ENCODE measurements at places on chromosomes 2 and 18.

DNA sequence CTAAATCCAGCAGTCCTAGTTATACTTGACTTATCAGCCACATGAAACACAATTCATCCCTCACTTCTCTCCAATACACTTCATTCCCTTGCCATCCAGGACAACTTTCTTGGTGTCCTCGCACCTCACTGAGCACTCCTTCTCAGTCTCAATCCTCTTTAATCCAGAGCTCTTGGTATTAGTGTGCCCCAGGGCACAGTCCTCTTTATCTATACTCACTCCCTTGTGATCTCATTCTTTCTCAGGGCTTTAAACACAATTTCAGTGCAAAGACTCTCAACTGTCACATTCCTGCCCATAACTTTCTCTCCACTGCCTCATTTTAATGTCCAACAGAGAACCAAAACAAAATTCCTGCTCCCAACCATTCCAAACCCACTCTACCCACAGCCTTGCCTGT is 60.8 kb upstream of the SPOPL start:
- no peak for DNase-seq

GRCh38 chr2:158815658-158816057 is 20.5 kb downstream of the DAPL1 start:
- no peak for DNase-seq

- DNase-seq, result no peak
These were observed 17.3 kb downstream of the DGKD start for GRCh38 chr2:233371641-233372040.

GRCh38 chr2:127415593-127416505 is 2.4 kb upstream of the PROC start:
- peak; percentile 64 for DNase-seq

- DNase-seq, result no peak
These were observed 35.0 kb downstream of the TEX51 start for GRCh38 chr2:126933711-126934091.

- DNase-seq, result no peak
These were observed 46.1 kb upstream of the CYP26B1 start for GRCh38 chr2:72193723-72194122.

DNA sequence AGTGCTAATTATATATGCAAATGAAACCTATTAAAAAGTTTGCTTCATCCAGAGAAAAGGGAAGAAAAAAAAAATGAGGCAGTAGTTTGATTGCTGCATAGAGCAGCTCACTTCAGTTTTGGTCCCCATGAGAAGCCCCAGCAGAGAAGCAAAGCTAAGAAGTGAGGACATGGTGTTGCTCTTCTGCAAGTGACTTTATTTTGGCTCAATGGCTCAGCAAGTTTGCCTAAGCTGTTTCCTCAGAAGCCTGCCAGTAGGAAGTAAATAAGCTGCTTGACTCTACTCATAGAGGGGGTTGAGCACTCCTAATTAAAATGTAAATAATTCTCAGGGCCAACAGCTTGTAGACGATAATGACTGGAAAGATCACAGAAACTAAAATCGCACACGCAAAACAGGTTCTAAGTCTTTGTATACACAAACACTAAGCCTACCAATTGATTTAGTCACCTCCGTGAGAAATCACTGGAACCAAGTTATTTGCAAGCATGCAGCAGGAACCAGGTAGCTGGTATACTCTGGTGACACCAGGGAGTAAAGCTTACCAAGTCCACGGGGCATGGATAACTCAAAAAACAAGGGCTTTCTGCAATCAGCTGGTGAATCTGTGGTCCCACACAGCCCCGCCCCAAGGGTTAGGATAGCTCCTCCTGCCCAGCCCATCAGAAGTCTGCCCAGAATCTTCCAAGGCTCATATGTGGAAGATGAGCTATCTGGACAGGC is 39.7 kb upstream of the NABP1 start:
- DNase-seq, result peak; percentile 58

- DNase-seq, result no peak
These were observed 255.2 kb upstream of the RASGRP3 start for GRCh38 chr2:33221046-33221784.

DNA sequence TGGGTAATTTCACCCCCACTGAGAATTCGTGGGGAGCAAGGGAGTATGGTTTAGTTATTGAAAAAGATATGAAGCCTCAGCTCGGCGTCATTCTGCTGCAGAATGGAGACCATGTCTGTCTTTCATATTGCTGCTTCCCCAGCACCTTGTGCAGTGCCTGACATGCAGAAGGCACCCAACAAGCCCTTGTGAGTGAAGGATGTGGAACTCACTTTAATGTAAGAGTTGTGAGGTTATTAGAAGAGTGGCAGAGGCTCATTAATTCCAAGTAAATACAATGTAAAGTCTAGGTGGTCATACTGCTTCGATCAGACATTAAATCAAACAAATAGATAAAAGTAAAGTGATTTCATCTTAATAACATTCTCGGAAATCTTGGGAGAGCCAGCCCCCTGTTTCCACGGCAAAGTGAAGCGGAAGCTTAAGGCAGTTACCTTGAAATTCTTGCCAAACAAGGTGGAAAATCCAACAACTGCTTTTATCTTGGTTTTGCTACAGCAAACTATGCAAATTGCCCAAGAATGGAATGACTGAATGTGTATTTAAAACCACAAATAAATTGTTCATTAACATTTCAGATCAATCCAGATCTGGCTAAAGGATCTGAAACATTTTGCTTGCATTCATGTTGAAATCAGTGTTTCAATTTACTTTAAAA is 9.6 kb downstream of the CFAP221 start:
- DNase-seq, result no peak

- DNase-seq, result no peak
These were observed 96.1 kb downstream of the CABYR start for GRCh38 chr18:24234850-24235418.

DNA sequence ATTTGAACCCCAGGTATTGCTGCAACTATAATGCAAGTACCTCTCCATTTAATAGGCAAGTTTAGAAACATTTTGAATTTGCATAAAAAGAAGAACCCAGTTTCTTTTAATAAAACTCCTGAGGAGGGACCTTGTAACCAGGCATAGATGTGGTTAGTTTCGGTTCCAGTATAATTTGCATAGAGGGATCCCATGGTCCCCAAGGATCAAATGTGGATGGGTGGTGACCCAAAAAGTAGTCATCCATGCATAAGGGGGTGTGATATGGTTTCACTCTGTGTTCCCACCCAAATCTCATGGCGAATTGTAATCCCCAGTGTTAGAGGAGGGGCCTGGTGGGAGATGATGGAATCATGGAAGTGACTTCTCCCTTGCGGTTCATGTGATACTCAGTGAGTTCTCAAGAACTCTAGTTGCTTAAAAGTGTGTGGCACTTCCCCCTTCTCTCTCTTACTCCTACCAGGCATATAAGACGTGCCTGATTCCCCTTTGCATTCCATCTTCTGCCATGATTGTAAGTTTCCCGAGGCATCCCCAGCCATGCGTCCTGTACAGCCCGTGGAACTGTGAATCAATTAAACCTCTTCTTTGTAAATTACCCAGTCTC is 40.2 kb upstream of the SKA1 start:
- no peak for DNase-seq

DNA sequence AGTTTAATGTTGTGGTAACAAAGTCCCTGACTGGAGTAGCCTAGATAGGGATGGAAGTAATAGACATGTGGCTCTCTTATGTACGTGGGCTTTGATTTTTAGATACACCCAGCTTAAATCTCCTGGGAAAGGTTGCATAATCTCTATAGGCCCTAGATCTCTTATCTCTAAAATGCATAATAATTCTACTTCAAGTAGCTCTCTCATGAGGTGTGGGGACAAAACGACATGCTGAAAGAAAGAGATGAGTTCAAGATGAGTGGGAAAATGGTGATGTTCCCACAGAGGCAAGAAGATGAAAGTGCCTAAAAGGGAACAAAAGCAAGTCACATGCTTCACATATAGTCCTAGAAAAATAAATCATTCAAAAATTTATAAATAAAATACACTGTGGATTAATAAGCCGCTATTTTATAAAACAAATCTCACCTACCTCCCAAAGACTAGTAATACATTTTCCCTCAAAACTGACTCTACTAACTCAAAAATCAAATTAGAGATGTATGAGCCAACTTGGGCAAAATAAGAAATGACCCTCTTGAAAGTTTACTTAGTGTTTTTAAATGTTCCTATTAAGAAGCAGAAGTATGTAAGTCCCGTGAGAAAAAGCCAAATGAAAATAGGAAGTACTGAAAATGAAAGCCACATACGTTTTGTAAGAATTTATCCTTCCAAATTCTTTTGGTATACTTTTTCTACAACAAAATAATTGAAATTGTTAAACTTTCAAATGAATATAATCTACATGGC is 148.2 kb upstream of the ITGA4 start:
- DNase-seq, result no peak

DNA sequence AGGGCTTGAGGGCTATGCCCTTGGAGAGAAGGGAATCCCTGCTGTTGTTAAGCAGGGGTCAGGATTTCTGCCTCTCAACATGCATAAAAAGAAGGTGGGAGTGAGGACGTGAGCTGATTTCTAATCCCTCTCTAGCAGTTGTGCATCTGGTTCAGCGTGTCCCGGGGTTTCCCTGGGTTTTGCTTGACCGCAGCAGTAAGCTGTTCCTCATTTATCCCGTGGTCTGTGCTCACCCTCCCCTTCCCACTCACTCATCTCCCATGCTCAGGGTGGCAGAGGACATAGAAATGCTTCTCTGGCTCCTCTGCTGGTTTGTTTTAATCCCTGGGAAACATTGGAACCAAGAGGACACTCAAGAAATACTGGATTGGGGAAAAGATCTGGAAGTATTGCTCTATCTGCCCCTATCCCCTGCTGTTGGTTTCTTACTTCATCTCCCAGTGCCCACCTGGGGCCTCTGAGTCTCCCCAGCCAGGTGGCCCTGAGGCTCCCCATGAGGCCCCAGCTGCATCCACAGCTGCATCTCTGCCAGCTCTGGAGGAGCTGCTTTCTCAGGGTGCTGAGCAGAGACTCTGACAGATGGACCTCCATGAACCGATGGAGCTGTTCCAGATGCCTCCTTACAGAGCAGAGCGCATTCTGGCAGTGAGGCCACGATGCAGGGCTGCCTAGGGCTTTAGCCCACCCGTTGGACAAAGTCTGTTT is 36.1 kb downstream of the TET3 start:
- DNase-seq, result no peak

DNA sequence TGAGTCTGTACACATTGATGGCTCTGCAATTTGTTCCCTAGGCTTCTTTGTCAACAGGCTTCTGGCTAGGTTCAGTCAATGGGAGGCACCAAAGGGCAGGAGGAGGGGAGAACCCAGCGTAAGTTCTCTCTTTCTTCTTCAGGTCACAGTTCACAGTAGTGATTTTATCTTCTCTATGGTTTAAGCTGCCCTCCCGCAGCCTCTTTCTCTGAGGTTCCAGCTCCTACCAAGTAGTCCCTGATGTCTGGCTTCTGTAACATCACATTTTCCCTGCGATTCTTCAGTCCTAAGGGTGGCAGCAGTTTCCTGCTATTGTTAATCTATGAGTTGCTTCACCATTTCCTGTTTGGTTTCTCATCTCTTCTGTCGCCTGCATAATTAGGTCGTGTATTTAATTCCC is 107.4 kb downstream of the CPO start:
- DNase-seq, result no peak

DNA sequence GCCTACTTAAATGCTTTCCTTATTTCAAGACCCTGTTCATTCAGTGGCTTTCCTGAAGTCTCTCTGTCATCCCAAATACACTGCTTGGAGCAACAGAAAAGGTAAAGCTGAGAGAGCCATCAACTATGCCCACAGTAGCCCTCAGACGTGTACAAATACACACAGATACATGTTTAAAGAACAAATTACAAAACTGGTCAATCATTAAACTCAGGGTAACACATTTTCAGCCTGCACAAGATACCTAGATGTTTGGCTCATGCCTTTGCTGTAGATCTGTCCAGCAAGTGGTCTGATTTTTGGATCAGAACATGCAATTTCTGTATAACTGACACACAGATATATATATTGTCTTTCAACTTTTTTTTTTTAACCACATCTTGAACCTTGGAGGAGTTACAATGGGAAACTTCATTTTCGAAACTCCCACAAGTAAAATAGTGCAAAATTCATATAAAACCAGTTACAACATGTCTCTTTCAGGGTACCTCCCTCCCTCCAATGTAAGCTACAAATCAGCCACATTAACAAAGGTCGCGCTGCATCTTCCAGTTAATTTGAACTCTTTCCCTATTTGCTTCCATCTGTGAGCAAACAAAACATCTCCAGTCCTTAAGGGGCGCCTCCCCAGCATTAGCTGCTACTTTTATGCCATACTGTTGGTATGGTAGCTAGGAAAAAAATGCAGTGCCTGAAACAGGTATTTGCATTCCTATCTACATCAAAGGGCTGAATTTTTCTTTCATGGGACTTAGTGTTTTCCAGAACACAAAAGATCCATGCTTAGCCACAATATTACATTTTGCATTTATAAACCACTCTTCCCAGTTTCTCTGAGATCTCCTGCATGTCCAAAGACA is 311.9 kb downstream of the NRXN1 start:
- DNase-seq, result peak; percentile 28

GRCh38 chr2:232085164-232085563 is 123.7 kb downstream of the DIS3L2 start:
- no peak for DNase-seq

- DNase-seq, result no peak
These were observed 200.7 kb upstream of the RGPD4 start for GRCh38 chr2:107625982-107626381.

- no peak for DNase-seq
These were observed 3.7 kb upstream of the ODC1 start for GRCh38 chr2:10451819-10452218.

DNA sequence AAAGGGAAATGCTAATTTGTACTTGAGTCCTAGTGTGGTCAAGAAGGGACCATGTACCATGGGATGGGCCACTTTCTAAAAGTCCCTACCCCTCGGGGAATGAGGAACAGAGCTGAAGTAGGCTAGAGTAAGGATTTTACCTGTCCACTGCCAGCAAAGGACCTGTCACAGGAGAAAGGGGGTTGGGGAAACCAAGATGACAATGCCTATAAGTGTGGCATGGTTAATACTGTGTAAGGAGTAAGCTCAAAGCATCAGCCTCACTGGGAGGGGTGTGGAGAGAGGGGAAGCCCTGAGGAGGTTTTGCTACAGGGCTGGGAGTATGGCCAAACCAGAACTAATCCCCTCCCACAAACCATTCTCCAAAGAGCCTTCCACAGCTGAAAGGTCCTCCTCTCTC is 15.8 kb downstream of the GKN2 start:
- DNase-seq, result no peak

DNA sequence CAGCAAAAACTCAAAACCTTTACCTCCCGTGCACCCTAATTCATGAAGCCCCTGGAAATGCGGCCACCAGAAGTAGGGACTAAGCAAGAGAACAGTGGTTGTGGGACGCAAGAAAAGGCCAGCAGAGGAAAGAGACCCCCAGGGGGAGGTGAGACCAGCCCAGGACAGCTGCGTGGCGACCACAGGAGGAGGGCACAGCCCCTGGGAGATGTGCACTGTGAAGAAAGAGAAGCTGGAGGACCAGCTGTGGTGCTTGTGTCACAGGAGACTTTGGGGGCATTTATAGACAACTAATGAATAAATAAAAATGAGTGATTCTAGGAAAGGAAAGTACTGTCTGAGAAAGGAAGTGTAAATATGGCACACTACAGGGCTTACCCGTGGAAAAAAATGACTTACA is 263.8 kb downstream of the EIPR1 start:
- DNase-seq, result no peak

Measured in NCI-H526 treated with DMSO at 0.1 percent for 48 hours (cell line).